Activated CD4-positive, alpha-beta T cell treated with anti-CD3 and anti-CD28 coated beads, Interleukin-2, amount 10 ng/mL, durations not matched to agents 7 days and 5 days (primary cell): ENCODE measurements at places on chromosomes 4 and X.

GRCh38 chr4:87152310-87153041 lies 67.9 kb downstream of the KLHL8 start:
- H3K36me3 ChIP-seq: no peaks in the 10 kb centered on the region
- no peak overlapping the region for H3K4me3 ChIP-seq
- H3K27me3 ChIP-seq: no peaks in the 10 kb centered on the region
- H3K27ac ChIP-seq: no peak overlapping the region
- no peaks in the 10 kb centered on the region for H3K4me1 ChIP-seq

DNA sequence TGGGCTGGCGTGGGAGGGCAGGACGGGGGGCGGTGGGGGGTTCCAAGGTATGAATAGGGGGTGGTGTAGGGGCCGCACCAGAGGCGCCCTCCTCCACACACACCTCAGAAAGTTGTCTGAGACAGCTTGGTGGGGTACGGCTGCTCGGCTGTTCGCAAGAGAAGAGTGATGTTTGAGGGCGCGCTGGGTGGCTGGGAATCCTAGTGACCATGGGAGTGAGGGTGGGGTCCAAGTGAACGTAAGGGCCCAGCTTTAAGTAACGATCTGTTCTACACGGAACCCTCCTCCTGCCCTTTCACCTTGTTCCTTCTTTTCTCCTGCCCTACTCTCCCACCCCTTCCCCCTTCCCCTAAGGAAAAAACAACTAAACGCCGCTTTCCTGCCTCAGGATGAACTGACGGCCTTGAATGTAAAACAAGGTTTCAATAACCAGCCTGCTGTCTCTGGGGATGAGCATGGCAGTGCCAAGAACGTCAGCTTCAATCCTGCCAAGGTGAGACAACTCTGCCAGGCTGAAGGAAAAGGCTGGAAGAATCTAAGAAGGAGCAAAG lies 664 bp downstream of the MED12 start:
- peaks cover 27% of the 10 kb centered on the region for H3K4me1 ChIP-seq
- no peak for DNase-seq
- peaks cover 22% of the 10 kb centered on the region for H3K36me3 ChIP-seq
- H3K27me3 ChIP-seq: no peaks in the 10 kb centered on the region

DNA sequence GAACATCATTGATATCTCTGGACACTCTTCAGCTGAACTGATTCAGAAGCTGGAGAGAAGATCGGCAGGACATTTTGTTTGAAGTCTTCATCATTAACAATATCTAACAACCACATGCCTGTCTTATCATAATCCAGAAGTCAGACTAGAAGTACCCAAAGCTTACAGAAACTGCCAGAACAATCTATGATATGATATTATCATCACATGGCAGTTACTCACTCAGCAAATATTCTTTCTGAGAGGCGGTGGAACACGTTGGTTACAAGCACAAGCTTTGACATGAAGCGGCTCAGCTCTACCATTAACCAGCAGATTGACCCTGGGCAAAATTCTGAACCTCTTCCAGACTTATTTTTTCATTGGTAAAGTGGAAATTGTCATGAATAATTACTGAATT lies 69.4 kb upstream of the KIT start:
- H3K27ac ChIP-seq: no peak overlapping the region
- no peaks in the 10 kb centered on the region for H3K27me3 ChIP-seq
- no peaks in the 10 kb centered on the region for H3K4me1 ChIP-seq
- DNase-seq: no peak

DNA sequence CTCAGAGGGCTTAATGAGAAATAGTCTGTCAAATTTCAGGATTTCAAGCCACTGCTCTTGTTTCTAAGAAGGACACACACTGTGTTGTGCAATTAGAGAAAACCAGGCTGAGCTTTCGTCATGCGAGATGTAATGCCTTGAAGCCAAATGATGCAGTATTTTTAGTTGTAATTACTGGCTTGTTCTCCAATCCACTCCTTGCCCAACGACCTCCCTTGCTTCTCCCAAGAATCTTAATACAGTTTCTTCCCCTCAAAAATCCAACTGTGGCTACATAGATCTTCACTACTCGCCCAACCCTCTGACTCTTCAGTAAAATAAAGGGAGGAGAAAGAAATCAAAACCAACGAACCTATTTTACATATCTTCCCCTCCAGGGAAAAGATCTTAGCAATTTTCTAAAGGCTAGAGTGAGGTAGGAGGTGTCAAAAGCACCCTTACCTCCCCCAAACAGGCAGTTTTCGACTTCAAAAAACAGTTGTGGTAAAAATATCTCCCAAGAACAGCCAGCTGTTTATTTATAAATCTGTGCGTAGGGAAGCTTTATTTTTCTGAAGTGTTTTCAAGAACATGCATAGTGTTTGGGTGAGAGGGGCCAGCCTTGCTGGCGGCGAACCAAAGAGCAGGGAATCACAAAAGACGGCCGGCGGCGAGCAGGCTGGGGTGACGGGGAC lies 68.7 kb downstream of the MGST2 start:
- H3K27ac ChIP-seq: no peak overlapping the region
- no peaks in the 10 kb centered on the region for H3K36me3 ChIP-seq

GRCh38 chr4:7419961-7420660 lies 14.6 kb downstream of the PSAPL1 start:
- no peaks in the 10 kb centered on the region for H3K4me1 ChIP-seq
- DNase-seq: no peak
- no peak overlapping the region for H3K27ac ChIP-seq
- no peak overlapping the region for H3K4me3 ChIP-seq

DNA sequence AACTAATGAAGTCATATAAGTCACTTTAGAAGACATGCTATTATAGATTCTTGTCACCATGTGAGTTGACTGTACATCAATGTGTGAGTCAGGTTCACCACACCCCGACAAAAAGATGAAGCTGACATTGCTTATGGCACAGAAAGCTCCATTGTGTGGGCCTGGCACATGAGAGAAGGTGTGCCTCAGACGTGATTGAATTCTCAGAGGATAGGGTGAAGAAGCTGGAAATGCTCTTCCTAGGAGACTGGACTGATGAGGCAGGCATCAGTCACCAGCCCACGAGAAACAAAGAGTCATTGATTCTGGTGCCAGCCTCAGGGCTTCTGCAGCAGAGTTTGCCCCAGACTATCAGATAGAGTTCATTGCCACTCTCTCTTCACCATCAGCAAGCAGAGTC lies 35.9 kb upstream of the LRAT start:
- H3K36me3 ChIP-seq: no peaks in the 10 kb centered on the region
- no peak overlapping the region for H3K27ac ChIP-seq
- H3K4me1 ChIP-seq: no peaks in the 10 kb centered on the region
- no peak for DNase-seq

- DNase-seq: no peak
- no peak overlapping the region for H3K4me3 ChIP-seq
- no peaks in the 10 kb centered on the region for H3K36me3 ChIP-seq
- no peak overlapping the region for H3K27ac ChIP-seq
Measured at GRCh38 chrX:68703846-68704245, 56.4 kb downstream of the STARD8 start.
